ENCODE measurements at places on chromosomes 11 and 22.

GRCh38 chr22:25745341-25746011, 3.5 kb downstream of the MYO18B start:
- DNase-seq = no peak

DNA sequence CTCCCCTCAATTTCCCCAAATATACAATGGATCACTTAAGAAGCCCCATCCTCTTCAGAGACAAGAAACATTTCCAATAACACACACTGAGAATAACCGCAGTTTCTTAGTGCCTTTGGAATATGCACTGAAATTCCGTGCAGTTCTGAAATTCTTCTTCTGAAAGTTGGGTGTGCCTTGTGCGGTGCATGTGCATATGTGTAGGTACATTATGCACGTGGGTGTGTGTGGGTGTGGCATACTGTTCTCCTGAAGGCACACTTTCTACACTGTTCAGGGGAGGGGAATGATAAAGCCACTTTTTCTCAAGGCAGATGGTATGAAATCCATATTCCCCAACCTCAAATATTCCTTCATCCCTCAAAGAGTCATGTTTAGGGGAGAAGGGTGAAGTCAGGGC, 1.7 kb downstream of the EXPH5 start:
- DNase-seq = no peak

GRCh38 chr22:29152954-29153719, 52.6 kb upstream of the EMID1 start:
- no peak for DNase-seq

DNA sequence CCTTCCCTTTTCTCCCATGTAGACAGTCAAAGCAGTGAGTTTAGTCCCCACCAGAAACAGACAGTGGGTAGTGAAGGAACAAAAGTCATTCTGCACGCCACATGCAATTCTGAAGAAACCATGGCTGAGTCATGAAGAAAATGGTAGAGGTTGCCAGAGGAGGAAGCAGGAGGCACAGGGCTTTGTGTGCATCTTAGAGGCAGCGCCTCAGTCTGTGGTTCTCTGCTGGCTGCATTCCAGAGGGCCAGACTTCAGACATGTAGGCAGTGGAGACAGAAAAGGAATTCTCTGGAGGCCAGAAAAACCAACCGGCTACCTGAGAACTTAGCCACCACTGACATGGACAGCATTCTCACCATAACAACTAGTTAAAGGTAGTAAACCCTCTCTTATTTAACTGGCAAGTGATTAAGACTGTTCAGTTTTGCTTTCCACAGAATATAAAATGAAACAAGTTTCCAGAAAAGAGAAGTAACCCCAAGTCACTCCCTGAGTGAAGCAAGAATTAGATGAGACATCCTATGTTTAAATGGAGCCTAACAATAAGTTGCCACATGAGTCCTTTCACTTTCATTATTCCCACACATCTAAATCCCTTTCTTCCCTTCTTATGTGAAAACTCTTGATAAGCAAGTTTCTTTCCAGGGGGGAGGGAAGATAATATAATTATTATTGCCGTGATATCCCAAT, 556.1 kb downstream of the SOX6 start:
- no peak for DNase-seq

GRCh38 chr11:2180347-2180746, 8.7 kb upstream of the TH start:
- no peak for DNase-seq

- DNase-seq = no peak
These were observed 109.4 kb downstream of the KIF18A start for GRCh38 chr11:27998552-27998951.

DNA sequence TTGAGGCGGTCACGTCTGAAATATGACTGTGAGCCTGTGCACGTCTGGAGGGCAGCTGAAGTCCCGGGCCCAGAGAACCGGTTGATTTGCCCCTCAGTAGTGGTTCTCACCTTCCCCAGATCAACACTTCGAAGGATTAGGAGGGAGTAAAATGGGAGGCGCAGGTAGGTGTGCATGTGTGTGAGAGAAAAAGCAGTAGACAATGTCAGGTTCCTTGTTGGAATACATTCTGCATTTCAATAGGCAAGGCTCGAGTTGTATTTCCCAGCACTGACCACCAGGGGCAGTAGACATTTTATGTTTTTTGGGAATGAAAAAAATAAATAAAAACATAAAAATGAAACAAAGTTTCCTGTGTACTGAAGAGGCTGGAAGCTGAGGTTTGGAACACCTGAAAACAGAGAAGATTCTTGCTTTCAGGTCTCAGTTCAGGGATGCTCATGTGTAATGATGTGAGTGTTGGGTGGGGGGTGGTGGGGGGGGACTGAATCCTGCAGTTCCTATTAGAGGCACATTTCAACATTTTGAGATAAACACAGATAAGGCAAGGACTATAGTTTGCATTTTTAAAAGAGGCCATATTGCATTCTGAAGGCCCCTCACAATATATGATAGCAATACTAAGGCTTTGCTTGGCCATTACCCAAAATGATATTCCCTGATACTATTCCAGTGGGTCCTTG, 333.9 kb downstream of the CADM1 start:
- no peak for DNase-seq

GRCh38 chr11:74592063-74592440, 330 bp upstream of the POLD3 start:
- DNase-seq = no peak

Measured in 8988T (cell line).